ENCODE measurements at places on chromosomes 12 and 14. TPM values are rescaled to one million over a fixed set of nuclear protein-coding genes. Genes with fewer than 3 reads are reported as not detected.
A peak's percentile ranks its signal among the peaks of the same experiment; 100 is the strongest.

PITPNM2 gene
- total RNA-seq = 7.5 TPM

GRCh38 chr14:68669603-68670358 lies 123.1 kb downstream of the ZFP36L1 start:
- no peak for DNase-seq

- no peak for DNase-seq
These were observed 57.5 kb downstream of the FRS2 start for GRCh38 chr12:69527506-69528272.

ADCY6 gene
- total RNA-seq = 14.4 TPM

DNA sequence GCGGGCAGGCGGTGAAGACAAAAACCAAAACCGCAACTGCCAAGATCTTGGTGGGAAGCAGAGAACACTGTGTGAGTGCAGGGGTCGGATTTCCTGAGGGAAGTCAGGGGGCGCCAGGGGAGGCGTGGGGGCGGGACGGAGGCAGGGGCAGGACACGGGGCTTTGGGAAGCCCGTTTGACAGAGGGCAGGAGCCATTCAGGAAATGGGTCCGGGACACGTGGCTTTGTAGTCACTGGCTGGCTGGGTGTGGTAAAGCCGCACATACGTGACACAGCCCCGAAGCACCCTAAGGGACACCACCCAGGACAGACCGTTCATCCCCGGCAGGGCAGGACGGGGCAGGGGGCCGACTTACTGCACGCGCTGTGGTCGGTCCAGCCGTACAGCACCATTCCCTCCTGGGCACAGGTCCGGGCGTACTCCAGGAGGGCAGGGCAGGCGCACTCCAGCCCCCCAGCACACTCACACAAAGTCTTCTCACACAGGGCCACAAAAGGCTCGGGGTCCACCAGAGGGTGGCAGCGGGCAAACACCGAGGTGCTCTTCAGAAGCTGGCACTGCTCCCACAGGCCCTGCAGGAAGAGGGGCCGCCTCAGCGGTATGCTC lies 49.4 kb downstream of the VWF start:
- DNase-seq = peak; percentile 83

CLEC7A gene
- total RNA-seq = 74.5 TPM

MED6 gene
- 51.0 TPM for total RNA-seq

GRCh38 chr14:102248121-102248520 lies 56.8 kb downstream of the MOK start:
- DNase-seq = no peak

CCDC196 gene
- total RNA-seq = not detected
